Osteoblast (primary cell): ENCODE measurements at places on chromosomes 3 and 15. TPM values are rescaled to one million over a fixed set of nuclear protein-coding genes. Genes with fewer than 3 reads are reported as not detected.

DNA sequence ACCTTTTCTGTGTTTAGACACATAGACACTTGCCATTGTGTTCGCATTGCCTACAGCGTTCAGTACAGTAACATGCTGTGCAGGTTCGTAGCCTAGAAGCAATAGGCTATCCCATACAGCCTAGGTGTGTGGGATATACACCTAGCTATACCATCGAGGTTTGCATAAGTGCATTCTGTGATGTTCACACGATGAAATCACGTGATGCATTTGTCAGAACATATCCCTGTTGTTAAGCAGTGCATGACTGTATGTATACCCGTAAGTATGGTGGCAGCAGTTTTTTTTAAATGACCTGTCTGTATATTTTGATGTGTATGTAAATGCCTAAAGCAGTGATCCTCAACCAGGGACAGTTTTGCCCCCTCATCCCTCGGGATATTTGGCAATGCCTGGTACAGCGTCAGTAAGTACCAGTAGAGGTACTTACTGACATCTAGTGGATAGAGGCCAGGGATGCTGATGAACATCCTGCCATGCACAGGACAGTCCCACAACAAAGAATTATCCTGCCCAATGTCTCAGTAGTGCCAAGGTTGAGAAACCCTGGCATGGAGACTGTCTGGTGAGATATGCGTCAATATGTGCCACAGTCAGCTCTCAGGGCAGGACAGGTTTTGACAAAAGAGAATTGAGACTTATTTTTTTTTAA is 129.1 kb downstream of the HCN4 start:
- DNase-seq, result no peak

The PPP2R3A gene
- total RNA-seq, result 23.9 and 24.2 TPM in 2 replicates

DNA sequence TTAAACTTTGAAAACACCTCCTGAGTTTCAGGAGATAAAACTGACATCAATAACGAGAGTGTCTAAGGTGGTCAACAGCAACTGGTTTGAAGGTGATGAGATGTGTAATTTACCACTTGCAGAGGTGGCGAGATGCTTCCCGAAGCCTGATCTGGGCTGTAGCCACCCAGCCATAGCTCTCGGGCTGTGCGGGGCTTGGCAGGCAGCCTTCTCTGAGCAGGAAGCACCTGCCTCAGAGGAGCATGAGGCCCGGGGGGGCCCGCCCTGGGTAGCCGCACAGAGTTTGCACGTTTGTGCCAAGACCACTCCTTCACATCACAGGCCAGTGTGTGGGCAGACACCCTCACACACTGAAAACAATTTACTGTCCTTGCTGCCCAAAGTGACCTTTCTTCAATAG is 220.3 kb downstream of the CACNA2D3 start:
- no peak for DNase-seq

DNA sequence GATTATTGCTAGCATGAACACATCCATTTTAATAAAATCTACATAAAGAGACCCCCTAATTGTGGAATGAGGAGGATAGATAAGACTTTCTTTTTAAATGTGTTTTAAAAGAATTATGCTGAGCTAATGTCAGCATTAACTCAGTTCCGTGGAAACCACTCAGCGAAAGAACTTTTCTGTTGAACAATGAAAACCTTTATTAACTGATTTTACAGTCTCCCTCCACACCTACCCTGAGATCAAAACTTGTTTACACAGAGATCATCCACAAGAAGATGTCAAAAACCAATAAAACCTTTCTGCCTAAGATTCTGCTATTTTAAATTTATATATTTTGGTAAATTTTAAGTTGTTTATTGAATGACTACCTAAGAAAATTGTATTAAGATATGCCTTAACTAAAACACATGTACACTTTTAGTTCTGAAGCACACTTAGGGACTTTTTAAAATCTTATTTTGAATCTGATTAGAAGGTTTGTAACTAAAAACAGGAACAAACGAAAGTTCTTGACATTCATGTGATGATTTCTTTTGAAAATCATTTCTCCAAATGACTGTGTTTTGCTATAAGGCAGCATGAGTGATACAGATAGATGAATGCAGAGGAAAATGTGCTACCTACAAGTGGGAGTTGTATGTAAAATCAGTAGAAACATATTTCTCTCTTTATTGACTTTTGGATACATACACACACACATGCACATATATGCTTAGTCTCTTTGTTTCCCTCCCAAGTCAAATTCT is 369.0 kb downstream of the UNC13C start:
- no peak for DNase-seq

GRCh38 chr3:46215810-46216414 is 7.8 kb upstream of the CCR1 start:
- DNase-seq, result peak; percentile 48

DNA sequence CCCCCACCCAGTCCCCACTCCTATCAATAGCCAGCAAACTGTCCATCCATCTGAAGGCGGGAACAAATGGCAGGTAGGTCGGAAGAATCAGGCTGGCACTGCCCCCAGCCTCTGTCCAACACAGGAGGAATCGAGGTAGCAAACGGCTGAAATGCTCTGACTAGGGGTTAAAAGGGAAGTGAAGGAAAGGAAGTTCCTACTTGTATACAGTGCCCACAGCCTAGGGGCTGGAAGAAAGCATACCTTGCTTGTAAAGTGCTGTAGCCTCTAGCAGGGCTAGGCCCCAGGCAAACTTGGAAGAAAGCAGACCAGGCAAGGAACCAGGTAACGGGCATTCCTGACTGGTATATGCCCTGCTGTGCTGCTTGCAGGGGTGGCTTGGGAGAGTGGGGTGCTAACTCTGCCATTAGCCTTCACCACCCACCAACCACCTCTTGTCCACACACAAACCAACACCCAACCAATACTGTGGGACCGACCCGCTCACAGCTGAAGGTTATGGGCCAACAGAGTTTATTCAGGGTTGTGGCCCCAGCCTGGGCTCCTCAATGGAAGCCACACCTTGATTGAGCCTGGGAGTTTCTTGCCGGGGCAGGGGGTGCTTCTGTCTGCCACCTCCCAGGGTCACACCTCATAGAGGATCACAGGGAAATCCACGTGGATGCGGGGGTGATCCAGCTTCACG is 2.4 kb downstream of the TUSC2 start:
- DNase-seq, result no peak

DNA sequence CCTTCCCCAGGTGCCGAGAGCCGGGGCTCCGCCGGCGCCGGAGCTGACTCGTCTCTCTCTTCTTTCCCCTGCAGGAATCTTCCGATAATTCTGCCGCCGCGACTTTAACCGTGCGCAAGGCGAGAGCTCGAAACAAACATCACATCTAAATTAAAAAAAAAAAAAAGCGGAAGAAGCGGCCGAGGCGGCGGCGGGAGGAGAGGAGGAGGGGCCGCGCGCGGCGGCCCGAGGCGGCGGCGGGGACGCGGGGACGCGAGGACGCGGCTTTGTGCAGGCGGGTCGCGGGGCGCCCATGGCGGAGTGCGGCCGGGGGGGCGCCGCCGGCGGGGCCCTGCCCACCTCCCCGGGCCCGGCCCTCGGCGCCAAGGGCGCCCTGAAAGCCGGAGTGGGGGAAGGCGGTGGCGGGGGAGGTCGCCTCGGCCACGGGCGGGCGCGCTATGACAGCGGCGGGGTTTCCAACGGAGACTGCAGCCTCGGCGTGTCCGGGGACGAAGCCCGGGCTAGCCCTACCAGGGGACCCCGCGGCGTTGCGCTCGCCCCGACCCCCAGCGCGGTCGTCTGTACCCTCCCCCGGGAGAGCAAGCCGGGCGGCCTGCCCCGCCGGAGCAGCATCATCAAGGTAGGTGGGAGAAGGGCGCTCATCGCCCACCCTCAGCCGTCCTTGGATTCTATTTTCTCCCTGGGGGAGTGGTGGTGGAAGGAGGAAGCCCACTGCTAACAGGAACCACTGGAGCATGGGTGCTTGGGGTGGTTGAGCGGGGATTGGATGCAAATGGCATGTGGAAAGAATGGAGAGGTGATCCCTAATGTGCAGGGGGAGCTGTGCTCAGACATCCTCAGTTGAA is at the start of gene PLCL2:
PLCL2 (plus strand) TSS at position 208 of the 845 bp plus-strand sequence; CDS start at position 293, 85 bp downstream.
- DNase-seq, result peak; percentile 93

GRCh38 chr3:6567241-6567640 is 293.7 kb upstream of the GRM7 start:
- DNase-seq, result no peak

The GOLGA8T gene
- not detected in 2 replicates for total RNA-seq

DNA sequence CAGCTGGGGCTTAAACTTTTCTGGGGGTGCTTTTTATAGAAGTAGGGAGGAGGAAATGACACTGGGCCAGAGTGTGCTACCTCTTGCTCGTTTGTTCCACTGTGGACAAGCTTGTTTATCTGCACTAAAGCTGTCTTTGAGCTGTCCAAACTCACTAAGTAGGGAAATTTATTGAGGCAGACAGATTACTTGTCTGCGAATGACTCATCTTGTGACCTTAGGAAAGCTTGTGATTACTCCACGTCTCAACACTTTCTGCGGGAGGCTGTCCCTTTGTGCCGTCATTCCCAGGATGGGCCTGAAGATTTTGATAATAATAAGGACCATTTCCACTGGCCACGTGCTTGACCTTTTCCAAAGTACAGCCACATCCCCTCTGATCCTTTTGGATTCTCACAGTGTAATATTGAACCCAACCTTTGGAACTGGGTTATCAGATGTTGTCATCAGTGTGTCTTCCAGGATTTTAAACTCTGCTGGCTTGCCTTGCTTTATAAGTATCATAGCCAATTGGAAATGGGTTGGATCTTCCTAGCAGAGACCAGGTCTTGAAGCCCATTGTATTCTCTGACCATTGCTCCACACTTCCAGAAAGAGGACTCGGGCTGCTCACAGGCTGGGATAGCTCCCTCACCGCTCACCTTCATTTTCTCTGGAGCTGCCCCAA is 84.7 kb downstream of the AGBL1 start:
- DNase-seq, result no peak

- no peak for DNase-seq
Measured at GRCh38 chr3:104206925-104207324, 1159.8 kb upstream of the ALCAM start.

- no peak for DNase-seq
Measured at GRCh38 chr3:46520531-46520930, 22.8 kb downstream of the RTP3 start.

DNA sequence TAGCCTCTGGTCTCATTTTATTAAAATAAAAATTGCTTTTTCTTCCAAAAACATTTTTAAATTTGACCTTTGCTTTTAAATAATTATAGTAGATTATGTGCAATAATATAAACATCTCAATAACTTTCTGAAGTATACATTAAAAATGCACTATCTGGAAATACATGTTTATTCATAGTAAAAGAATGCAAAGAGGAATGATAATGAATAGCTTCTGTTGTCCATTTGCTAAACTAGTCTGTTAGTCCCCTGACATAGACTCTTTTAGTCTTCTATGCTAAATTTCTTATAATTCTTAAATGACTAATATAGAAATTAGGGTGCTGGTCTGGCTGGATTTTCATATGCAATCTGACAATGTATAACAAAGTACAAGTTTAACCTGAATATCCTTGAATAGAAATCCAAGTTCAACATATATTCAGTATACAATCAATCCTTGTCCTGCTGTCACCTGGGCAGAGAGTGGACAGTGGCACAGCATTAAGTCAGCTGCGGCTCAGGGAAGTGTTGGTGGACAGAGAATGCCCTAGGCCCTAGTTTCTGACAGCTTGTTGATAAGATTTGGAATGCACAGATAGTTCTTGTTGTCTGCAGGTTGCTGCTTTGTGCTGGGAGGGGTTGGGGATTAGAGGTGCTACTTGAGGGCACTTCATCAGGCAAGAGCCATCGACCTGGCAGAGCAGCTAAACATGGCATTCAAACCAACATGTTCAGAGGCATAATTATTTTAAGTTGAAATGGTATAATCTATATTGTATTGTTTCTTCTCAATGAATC is 161.7 kb downstream of the MBNL1 start:
- peak; percentile 35 for DNase-seq

The XCR1 gene
- not detected in 2 replicates for total RNA-seq

- peak; percentile 51 for DNase-seq
Measured at GRCh38 chr3:38638354-38638753, 11.1 kb downstream of the SCN5A start.

DNA sequence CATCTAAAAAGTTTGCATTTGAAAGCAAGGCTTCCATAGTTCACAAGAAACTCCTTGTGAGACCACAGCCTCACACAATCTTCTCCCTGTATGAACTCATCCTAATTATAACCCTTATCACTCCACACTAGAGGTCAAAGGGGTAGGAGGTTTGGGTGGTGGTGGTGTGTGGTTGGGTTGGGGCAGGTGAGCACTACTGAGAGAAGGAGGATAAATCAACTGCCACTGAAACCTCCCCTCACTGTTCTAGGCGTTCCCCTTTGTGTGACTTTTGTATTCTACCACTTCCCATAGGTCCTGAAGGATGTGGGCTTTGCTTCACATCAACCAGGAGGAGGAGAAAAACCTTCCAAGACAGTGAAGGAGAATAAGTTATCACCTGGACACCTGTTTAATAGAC is 6.4 kb upstream of the AGBL1 start:
- DNase-seq, result no peak

The TP53BP1 gene
- 81.6 and 88.7 TPM in 2 replicates for total RNA-seq

The GMPPB gene
- total RNA-seq, result 17.4 and 21.0 TPM in 2 replicates

- no peak for DNase-seq
Measured at GRCh38 chr15:48646331-48646730, 822 bp upstream of the FBN1 start.

GRCh38 chr15:79970181-79970580 is 815 bp downstream of the BCL2A1 start:
- DNase-seq, result no peak

GRCh38 chr3:128484404-128485281 is 8.4 kb downstream of the GATA2 start:
- DNase-seq, result peak; percentile 32

GRCh38 chr3:143552851-143553250 is 295.4 kb downstream of the SLC9A9 start:
- DNase-seq, result no peak

GRCh38 chr15:59313641-59314332 is 58.9 kb downstream of the MYO1E start:
- DNase-seq, result no peak

The RETNLB gene
- not detected in 2 replicates for total RNA-seq

The THPO gene
- total RNA-seq, result under 0.01 TPM in 1 of 2 replicates, not detected in the other

The TMEM212 gene
- total RNA-seq, result not detected in 2 replicates

DNA sequence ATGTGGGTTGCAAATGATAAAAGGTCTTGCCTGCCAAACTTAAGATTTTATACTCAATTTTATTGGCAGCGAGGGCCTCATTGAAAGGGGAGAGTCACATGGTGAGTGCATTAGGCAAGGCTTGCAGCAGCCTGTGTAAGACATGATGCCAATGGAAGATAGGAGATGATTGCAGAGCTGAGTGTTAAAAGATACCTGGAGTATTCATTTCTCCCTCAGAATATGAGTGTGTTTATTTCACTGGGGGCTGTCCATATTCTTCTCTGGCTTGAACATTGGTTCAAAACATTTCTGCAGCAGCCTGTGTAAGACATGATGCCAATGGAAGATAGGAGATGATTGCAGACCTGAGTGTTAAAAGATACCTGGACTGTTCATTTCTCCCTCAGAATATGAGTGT is 165.2 kb upstream of the NUDT16 start:
- DNase-seq, result no peak

The ACAN gene
- 4.7 and 12.7 TPM in 2 replicates for total RNA-seq
